ENCODE measurements at places on chromosomes 12 and 14.

DNA sequence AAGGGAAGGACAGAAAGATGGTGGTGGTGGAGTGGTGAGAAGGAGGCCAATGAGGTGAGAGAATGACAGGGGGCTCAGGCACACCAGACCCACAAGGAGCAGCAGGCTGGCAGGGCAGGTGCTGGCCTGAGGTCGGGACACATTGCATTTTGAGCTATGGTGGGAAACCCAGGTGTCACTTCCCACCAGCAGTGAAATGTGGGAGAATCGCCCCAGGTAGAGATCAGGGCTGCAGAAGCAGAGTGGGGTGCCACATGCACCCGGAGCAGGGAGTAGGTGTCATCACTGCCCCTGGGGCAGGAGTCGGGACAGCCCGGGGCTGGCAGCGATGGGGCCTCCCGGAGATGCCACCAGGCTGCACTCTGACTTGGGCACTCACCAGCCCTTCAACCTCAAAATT lies 315.8 kb downstream of the BCL11B start:
- no peak for DNase-seq

DNA sequence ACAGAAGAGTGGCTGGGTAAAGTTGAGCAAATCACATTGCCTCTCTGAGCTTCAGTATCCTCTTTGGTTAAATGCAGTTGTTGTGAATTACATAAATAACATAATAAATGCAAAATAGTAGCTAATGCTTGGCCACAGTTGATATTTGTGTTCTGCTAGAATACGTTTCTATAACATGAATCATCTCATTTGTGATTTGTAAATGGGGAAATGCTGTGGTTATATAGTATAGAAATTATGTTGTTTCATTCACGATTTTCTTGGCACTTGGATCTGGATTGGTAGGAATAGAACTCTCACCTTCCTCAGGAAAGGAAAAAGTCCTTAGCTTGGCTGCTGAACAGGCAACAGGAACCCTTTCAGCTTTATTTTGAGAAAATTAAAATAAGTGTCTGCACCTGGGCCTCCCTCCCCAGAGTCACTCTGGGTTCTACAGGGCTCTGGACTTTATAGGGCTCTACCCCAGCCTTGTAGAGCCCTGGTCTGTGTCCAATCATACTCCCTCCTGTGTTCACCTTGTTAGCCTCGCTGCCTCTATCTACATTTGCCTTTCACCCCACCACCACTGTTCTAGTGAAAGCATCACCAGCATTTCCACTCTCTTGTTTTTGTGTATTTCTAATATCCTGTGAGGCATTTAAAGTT lies 107.7 kb upstream of the BCAT1 start:
- DNase-seq, result no peak

DNA sequence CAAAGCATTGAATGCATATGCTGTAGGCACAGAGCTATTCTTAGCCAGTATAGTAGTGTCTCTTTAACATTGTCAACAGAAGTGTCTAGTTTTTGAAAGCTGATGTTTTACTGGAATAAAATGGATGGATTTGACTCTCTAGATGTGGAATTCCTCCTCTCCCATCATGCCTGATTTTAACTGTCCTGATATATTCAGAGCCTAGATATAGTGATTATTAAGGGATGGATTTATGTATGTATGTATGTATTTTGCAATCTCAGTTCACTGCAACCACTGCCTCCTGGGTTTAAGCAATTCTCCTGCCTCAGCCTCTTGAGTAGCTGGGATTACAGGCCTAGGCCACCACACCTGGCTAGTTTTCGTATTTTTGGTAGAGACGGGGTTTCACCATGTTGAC lies 144.8 kb upstream of the NAV3 start:
- DNase-seq, result no peak

DNA sequence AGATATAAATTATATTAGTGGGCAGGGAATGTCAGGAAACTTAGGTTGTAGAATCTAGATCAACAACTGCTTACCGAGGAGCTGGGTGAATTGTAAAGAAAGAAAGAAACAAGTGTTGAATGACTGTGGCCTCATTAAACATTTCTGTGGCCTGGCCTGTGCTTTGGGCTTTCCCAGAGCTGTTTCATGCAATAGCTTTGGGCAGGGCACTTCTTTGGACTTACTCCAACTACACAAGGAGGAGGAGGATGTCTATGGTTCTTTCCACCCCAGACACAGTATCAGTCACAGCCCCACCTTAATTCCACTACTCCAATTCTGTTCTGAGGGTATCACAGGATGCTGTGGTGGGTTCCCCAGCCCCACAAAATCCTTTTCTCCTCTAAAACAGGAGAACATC lies 38.0 kb downstream of the DPF3 start:
- DNase-seq, result peak; percentile 78

GRCh38 chr12:49091056-49091835 lies 3.4 kb downstream of the DHH start:
- DNase-seq, result peak; percentile 32
